ENCODE measurements at places on chromosomes 4 and X. TPM values are rescaled to one million over a fixed set of nuclear protein-coding genes. Genes with fewer than 3 reads are reported as not detected.

The CXCL3 gene
- polyA plus RNA-seq = 1.0 TPM

The SYTL4 gene
- 11.5 TPM for polyA plus RNA-seq

The FAM47E gene
- 6.0 TPM for polyA plus RNA-seq

The VEGFC gene
- polyA plus RNA-seq = 29.5 TPM

The DCLK2 gene
- 11.7 TPM for polyA plus RNA-seq

The PDLIM3 gene
- 15.4 TPM for polyA plus RNA-seq

The GSX2 gene
- polyA plus RNA-seq = not detected

The SH3TC1 gene
- 22.0 TPM for polyA plus RNA-seq

The SOWAHB gene
- 2.6 TPM for polyA plus RNA-seq

The DIAPH2 gene
- 20.3 TPM for polyA plus RNA-seq

The COL4A6 gene
- polyA plus RNA-seq = 15.0 TPM

The MAP9 gene
- polyA plus RNA-seq = 21.4 TPM

The TMPRSS11B gene
- not detected for polyA plus RNA-seq

The F8 gene
- polyA plus RNA-seq = 4.4 TPM

The RHOXF2B gene
- polyA plus RNA-seq = 0.14 TPM

The PABPC5 gene
- polyA plus RNA-seq = 8.5 TPM

The GRPR gene
- polyA plus RNA-seq = 0.13 TPM

The FOXR2 gene
- polyA plus RNA-seq = not detected

The USP17L21 gene
- polyA plus RNA-seq = not detected

The PLS3 gene
- 246 TPM for polyA plus RNA-seq

The POF1B gene
- polyA plus RNA-seq = 0.28 TPM

The RTL9 gene
- 0.34 TPM for polyA plus RNA-seq

The MAGEC3 gene
- polyA plus RNA-seq = 0.92 TPM

The DCX gene
- 0.32 TPM for polyA plus RNA-seq

The APLN gene
- polyA plus RNA-seq = 4.4 TPM

The TLR6 gene
- 1.8 TPM for polyA plus RNA-seq

The SMR3B gene
- polyA plus RNA-seq = not detected

The AFF2 gene
- 6.1 TPM for polyA plus RNA-seq

The MEPE gene
- 0.59 TPM for polyA plus RNA-seq

The UXT gene
- 118 TPM for polyA plus RNA-seq

The IBSP gene
- polyA plus RNA-seq = 0.11 TPM

The RGS12 gene
- 68.5 TPM for polyA plus RNA-seq

The NAA11 gene
- not detected for polyA plus RNA-seq

The SPATA4 gene
- polyA plus RNA-seq = 0.51 TPM

The F9 gene
- not detected for polyA plus RNA-seq

The ZIC3 gene
- polyA plus RNA-seq = not detected

The MXRA5 gene
- polyA plus RNA-seq = 0.84 TPM

The SPON2 gene
- 12.5 TPM for polyA plus RNA-seq

The LRBA gene
- polyA plus RNA-seq = 59.0 TPM

The DDIT4L gene
- polyA plus RNA-seq = 1.5 TPM

The CNGA2 gene
- polyA plus RNA-seq = not detected

Measured in left lung (tissue), 14 donors.